ENCODE measurements at places on chromosomes 1 and 21.
A peak's percentile ranks its signal among the peaks of the same experiment; 100 is the strongest.

DNA sequence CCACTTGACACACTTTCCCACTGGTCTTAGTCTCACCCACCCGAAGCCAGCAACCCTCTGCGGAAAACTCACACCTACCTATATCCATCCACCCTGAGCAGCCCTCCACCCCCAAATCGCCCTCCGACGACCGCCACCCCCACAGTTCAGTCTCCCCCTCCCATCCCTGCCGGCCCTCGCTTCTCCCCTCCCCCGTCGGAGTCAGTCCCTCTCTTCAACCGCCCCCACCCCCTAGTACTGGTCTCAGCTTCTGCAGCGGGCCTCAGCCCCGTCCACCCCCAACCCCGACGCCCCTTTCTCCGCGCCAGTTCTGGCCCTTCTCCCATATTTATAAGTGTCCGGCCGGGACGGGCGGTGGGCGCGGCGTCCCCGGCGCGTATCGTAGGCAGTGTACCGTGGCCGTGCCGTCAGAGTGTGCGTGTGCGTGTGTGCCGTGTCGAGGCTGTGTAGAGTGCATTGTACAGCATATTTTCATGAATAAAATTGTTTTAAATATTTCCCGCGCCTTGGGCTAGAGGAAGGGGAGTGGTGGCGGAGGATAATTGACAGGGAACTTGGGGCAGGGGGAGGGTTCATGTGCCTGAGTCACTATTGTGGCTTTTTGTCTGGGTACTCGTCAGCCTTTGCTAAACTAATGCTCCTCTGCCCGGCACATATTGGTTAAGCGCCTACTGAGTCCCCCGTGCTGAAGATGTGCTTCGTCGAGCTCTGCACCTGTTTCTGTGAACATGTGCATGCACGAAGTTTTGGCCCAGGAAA lies 22.0 kb downstream of the FOXO6 start:
- DNase-seq: peak; percentile 40

- no peak for DNase-seq
These were observed 43.4 kb downstream of the ZZZ3 start for GRCh38 chr1:77639056-77639455.

GRCh38 chr1:153649863-153650235 lies 8.7 kb upstream of the SNAPIN start:
- no peak for DNase-seq

DNA sequence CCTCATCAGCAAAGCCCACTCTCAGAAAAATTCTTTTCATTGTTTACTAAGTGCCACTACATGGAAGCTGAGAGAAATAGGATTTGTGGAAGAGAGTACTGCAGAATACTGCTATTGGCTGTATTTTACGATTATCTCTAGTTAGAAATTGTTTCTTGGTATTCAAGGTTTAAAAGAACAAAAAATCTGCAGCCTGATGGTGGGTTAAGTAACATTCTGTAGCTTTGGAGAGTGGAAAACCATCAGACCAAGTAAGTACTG lies 27.3 kb downstream of the PTTG1IP start:
- DNase-seq: no peak

- DNase-seq: no peak
These were observed 14.6 kb upstream of the PRRC2C start for GRCh38 chr1:171470726-171471125.

GRCh38 chr21:42578034-42578433 lies 64.4 kb downstream of the SLC37A1 start:
- DNase-seq: no peak

DNA sequence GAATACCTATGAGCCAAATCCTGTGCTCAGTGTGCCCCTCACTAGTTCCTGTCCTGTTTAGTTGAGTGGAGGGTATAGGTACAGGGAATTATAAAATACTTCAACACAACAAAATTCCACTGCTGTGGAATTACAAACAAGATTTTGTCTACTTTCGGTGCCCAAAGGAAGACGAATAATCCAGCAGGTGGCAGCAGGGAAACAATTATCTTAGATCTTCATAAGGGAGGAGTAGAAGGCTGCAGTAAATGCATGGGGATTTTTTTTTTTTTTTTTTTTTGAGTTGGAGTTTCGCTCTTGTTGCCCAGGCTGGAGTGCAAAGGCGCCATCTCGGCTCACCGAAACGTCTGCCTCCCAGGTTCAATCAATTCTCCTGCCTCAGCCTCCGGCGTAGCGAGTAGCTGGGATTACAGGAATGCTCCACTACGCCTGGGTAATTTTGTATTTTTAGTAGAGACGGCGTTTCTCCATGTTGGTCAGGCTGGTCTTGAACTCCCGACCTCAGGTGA lies 2.0 kb upstream of the PIP5K1A start:
- DNase-seq: peak; percentile 41

DNA sequence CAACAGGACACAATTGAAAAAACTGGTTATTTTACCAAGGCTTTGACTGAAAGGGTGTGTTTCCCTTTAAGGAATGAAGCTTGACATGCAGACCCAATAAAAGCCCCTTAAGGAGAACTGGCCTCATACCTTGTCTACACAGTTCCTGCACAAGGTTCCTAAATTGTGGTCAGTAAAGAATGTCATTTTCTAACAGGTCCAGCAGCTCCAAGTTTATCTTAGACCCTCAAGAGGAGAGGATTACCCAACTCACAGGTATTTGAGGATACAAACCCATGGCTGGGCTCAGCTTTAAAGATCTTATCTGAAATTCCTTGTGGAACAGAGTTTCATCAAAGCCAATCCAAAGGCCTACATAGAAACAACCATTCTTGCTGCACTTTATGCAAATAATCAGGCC lies 31.4 kb upstream of the CBR3 start:
- DNase-seq: no peak

DNA sequence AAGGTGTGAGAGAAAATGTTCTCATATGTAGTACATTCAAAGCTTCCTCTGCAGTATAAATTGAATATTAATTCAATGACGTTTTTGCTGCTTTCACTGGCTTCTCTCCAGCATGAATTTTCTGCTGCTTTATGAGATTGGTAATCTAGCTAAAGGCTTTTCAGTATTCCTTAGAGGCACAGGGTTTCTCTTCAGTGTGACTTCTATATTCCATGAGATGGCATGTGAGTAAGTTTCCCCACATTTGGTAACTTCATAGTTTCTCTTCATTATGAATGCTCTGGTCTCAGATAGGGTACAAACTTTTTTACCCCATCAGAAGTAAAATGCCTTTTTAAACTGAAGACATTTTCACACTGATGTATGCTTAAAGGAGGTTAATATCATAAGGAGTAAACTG lies 10.4 kb upstream of the KLF18 start:
- no peak for DNase-seq

- no peak for DNase-seq
These were observed 294.0 kb downstream of the LRRC40 start for GRCh38 chr1:69911301-69911801.

GRCh38 chr1:113217447-113218208 lies 144.6 kb downstream of the LRIG2 start:
- DNase-seq: no peak

DNA sequence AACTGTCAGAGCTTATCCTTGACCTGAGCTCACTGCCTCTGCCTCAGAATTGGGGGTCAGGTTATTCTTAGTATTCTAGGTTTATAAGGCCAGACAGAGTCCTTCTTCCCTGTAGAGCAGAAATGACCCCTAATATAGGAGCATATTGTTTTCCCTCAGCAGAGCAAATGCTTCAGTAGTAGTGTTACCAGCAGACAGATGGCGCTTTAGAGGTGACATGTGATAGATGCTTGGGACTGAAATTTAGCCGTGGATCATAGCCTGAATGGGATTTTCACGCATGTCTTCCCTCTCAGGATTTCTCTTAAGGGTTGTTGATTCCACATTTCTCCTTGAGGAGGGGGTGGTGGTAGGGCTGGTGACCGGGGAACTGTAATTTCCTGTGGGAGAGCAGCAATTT lies 24.5 kb downstream of the ADARB1 start:
- no peak for DNase-seq

DNA sequence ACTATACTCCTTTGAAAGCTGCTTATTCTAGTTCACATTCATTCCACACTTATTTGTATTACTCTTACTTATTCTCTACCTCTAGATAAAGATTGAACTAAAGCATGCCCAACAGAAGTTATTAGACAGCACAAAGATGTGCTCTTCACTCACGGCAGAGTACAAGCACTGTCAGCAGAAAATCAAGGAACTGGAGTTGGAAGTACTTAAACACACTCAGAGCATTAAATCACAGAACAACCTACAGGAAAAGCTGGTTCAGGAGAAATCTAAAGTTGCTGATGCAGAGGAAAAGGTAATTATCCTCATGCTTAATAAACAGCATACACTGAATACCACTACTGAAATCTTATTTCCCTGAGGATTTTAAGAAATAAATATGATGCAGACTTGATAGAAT lies 81.3 kb upstream of the PPIH start:
- no peak for DNase-seq

DNA sequence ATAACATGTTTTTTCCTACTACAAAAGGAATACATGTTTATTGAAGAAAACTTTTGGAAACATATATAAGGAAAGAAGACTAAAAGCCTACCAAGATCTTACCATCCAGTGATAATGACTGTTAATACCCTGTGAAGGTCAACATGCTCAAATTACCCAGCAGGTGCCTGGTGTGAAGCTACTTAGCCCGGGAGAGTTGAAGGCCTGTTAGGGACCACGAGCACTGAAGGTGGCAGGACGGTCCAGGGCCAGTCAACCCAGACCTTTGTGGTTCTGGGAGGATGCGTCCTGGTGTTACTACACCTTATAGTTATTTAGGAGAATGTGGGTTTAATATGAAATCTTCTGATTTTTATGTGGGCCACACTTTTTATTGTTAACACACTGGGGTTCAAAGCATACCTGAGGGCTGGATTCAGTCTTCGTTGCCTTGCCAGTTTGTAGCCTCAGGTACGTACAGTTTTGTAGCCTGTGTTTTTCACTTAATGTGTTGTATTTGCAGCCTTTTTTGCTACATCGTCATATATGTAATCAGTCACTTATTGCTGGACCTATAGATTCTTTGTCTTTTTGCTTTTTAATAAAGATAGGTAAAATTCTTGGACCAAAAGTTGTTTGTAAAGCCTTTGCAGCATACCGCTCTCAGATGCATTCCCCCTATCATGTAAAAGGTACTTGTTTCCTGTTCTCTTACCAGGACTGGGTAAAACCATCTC lies 9.8 kb downstream of the ITSN1 start:
- DNase-seq: no peak

DNA sequence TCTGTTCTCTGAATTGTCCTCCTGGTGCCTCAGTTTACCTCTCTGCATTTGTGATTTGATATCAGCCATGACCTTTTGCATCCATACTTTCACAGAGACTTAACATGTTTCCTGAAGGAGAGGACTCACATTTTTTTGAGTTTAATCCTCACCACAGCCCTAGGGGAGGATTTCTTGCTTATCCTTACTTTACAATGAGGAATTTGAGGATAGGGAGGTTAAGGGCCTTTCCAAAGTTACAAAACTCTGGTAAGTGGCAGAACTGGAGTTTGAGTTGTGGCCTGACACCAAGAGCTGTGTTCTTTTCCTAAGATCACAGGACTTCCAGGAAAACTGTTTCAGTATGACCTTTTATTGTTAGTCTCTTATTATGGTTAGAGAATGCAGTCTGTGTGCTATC lies 34.2 kb downstream of the TNFRSF8 start:
- DNase-seq: no peak

- peak; percentile 43 for DNase-seq
These were observed 56.6 kb upstream of the RPL11 start for GRCh38 chr1:23634840-23635651.

DNA sequence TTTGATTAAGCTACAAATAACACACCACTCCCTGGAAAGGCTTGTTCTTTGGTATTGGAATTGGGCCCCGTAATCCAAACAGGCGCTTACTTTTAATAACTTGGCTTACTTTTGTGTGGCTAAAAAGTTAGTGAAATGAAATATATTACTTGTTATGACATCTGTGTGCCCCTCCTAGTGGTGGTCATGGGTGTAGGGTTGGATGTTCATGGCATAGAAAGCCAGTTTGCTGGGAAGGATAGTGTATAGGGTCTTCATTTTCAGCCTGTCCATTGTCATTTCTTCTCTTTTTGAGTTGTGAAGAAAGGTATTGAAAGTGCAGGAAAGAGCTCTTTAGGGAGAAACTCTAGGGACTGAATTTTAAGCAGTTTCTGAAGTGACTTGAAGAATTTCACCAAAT lies 5.9 kb downstream of the CDC14A start:
- DNase-seq: peak; percentile 15

- no peak for DNase-seq
These were observed 131.6 kb upstream of the POU3F1 start for GRCh38 chr1:38178216-38178615.

- no peak for DNase-seq
These were observed 24.9 kb downstream of the ZNF281 start for GRCh38 chr1:200384818-200385390.

GRCh38 chr21:38990424-38990794 lies 184.7 kb downstream of the ETS2 start:
- DNase-seq: no peak

GRCh38 chr1:81894867-81895266 lies 94.1 kb downstream of the ADGRL2 start:
- DNase-seq: no peak

GRCh38 chr1:150535511-150536287 lies 13.5 kb upstream of the ADAMTSL4 start:
- no peak for DNase-seq

GRCh38 chr1:19310061-19310460 lies 1.9 kb downstream of the AKR7A2 start:
- no peak for DNase-seq

- no peak for DNase-seq
These were observed 7.8 kb downstream of the MYBPH start for GRCh38 chr1:203167913-203168200.

DNA sequence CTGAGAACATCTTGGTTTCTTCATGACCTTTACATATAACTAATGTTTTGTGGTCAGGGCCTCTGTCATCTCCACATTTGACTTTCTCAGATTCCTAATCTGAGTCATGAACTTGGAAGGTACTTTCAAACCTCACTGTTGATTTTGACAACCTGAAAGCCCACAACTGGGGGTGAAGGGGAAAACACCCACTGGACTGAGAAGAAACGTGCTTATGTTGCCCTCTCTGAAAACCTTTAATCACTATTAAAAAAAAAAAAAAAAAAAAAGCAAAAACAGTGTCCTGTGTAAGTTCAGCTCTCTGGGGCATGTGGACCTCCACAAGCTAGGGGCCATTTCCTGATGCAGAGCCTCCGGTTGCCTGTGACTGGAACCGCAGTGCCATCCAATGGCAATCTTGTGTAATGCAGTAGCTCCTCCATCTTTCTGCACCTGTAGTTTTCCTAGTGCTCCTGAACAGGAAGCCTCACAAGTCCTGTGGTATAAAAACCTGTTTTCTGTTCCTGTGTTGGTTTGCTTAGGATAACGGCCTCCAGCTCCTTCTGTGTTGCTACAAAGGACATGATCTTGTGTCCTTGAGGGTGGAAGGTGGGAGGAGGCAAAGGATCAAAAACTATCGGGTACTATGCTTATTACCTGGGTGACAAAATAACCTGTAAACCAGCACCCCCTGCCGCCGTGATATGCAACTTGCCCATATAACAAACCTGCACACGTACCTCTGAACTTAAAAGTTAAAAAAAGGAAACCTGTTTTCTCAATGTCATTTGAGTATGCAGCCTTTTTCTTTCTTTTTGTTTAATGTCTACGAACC lies 124.5 kb downstream of the ZNF648 start:
- DNase-seq: no peak

- DNase-seq: no peak
These were observed 57.0 kb upstream of the CACYBP start for GRCh38 chr1:174942547-174943255.

Data from immature natural killer cell (primary cell).